Substantia nigra (tissue), 51 donors: ENCODE measurements at places on chromosomes 5 and 9.

DNA sequence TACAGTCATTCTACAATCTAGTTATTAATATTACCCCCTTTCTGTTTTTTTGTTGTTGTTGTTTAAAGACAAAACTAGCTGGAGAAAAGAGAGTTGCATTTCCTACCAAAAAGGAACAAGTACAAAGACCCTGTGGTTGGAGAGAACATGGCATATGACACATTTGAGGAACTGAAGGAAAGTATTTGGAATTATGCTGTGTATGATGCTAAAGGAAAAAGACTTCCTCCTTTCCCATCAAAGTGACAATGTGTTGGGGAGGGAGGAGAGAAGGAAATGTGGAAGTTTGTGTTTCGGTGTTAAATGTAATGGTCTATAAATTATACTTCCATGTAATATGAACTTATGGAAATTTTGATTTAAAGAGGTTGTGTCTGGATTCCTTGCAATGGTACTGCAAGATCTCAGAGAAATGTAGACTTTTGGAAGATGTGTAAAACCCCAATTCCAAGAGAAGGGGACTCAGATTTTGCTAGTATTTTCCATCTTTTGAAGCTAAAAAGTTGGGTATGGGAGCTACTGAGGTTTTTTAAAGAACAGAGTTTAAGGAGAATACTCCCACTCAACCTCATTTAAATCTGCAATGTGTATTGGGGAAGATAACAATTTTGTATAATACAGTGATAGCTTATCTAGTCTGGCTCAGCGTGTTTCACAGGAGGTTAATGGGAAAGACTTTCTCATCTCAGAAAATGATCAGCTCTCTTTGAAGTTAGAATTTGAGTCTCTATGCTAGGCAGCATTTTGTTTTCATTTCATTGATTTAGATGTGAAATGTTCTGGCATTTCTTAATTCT, 15.4 kb upstream of the TNFSF8 start:
- no peak for DNase-seq

DNA sequence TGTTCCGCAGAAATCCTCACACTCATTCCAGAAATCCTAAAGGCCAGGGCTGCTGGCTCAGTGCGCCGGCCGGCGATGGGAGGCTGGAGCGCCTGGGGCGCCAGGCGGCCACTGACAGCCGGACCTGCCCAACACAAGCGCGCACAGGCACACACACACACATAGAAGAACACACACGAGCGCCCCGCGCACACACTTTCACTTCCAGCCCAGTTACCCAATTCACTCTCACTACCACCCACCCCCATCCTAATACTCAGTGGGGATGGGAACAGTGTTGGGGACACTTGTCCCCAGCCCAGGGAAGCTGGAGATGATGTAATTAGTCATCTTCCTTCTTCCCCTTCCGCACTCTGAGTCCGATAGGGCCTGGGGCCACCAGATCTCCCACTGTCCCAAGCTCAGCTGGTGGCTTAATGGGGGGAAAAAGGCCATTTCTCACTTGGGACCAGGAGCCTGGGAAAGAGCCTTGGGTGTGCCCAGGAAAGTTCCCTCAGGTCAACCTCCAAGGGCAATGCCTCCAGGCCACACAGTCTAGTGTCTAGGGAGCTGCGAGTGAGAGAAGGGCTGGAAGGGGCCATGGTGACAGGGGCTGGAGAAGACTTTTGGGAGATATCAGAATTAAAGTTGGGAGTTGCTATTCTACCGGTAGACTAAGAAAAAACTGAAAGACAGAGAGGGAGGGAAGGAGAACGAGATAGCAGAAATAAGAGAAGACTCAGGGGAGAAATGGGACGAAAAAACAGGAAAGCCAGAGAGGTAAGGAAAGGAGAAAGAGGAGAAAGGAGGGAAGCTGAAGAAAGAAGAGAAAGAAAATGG, 1.7 kb downstream of the EBF1 start:
- DNase-seq, result no peak

- no peak for DNase-seq
Observed at GRCh38 chr5:68484307-68485068, 268.9 kb downstream of the PIK3R1 start.

- DNase-seq, result no peak
Observed at GRCh38 chr5:143374496-143375217, 28.8 kb downstream of the NR3C1 start.

DNA sequence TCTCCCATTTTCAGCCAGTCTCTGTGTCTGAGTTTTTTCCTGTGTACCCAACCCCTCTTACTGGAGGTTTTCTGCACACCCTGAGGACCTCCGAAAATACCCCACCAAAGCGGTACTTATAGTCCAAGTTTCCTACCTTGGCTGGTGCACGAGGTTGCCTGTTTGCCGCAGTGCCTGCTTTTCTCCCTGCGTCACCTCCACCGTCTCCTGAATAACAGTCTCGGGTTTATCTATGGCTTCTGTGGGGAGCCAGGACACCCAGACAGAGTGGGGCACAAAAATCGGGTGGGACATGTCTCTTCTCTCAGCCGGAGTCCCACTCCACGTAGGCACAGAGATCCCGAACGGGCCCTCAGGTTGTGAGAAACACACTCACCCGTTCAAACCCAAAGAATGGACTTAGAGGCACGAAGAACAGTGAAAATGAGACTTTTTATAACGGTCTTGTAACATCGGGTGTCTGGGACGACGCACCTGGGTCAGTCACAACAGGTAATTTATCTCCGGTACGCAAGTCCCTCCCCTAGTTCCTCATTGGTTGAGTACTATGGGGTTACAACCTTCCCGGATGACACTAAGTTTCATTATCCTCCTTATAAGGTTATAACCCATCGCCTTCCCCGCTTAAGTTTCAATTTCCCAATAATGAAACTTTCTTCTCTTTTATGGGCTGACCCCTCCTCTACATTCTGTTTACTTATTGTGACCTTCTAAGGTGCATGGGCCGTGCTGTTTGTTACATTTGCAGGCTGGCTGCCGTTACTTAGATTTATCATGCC, 970.2 kb upstream of the COX7C start:
- DNase-seq, result no peak

- no peak for DNase-seq
Observed at GRCh38 chr9:79895232-79895631, 323.5 kb downstream of the TLE4 start.
